A549 treated with GW870086 at 1 μM for 4 hours (cell line): ENCODE measurements at places on chromosomes 2 and 18. TPM values are rescaled to one million over a fixed set of nuclear protein-coding genes. Genes with fewer than 3 reads are reported as not detected.

Gene CNGA3
- total RNA-seq, result 0.03 to 0.06 TPM in 2 of 5 replicates, not detected in the others

Gene YWHAQ
- total RNA-seq, result 749 to 855 TPM (median 799 TPM) in 5 replicates

Gene OR6B2
- not detected in 5 replicates for total RNA-seq

Gene ABHD3
- total RNA-seq, result 19.6 to 23.3 TPM (median 21.4 TPM) in 5 replicates

Gene IAH1
- 86.7 to 114 TPM (median 103 TPM) in 5 replicates for total RNA-seq

Gene ERMN
- total RNA-seq, result not detected in 5 replicates

Gene SPIRE1
- total RNA-seq, result 15.5 to 19.0 TPM (median 18.3 TPM) in 5 replicates

Gene DSG4
- not detected in 5 replicates for total RNA-seq

Gene ERICH2
- total RNA-seq, result not detected in 5 replicates

Gene NTSR2
- not detected in 5 replicates for total RNA-seq

Gene MARS2
- 11.2 to 12.3 TPM (median 12.1 TPM) in 5 replicates for total RNA-seq

Gene CXCR4
- total RNA-seq, result 0.60 to 1.1 TPM (median 0.80 TPM) in 5 replicates

Gene DUSP2
- total RNA-seq, result 0.21 to 0.49 TPM (median 0.38 TPM) in 5 replicates

Gene OLA1
- 120 to 133 TPM (median 126 TPM) in 5 replicates for total RNA-seq

Gene MYCN
- 0.05 TPM in 1 of 5 replicates, not detected in the others for total RNA-seq

Gene SLC4A3
- 2.0 to 3.4 TPM (median 3.0 TPM) in 5 replicates for total RNA-seq

Gene UGT1A1
- 0.71 to 1.1 TPM (median 0.87 TPM) in 5 replicates for total RNA-seq

Gene MFSD2B
- 0.29 to 0.42 TPM (median 0.34 TPM) in 5 replicates for total RNA-seq

Gene SLC9A4
- total RNA-seq, result not detected in 5 replicates

Gene HOXD9
- 0.78 to 1.7 TPM (median 1.2 TPM) in 5 replicates for total RNA-seq

Gene NAT8
- not detected in 5 replicates for total RNA-seq

Gene DPP4
- 0.69 to 1.3 TPM (median 0.76 TPM) in 5 replicates for total RNA-seq

Gene CIB4
- total RNA-seq, result 0.40 to 0.50 TPM in 2 of 5 replicates, not detected in the others

Gene ANTXR1
- 99.8 to 143 TPM (median 140 TPM) in 5 replicates for total RNA-seq

Gene ESPNL
- total RNA-seq, result 0.10 to 0.17 TPM (median 0.15 TPM) in 5 replicates

Gene SLC39A6
- 36.6 to 50.4 TPM (median 50.3 TPM) in 5 replicates for total RNA-seq

Gene BCL11A
- 0.10 to 0.36 TPM in 2 of 5 replicates, not detected in the others for total RNA-seq

Gene ACVR1C
- 0.03 to 0.05 TPM in 2 of 5 replicates, not detected in the others for total RNA-seq

Gene CGREF1
- 5.7 to 8.6 TPM (median 7.6 TPM) in 5 replicates for total RNA-seq

Gene CDH19
- 0.52 to 1.2 TPM (median 1.0 TPM) in 5 replicates for total RNA-seq

Gene TMEM18
- total RNA-seq, result 36.1 to 46.1 TPM (median 44.8 TPM) in 5 replicates

Gene CROCC2
- total RNA-seq, result not detected in 5 replicates

Gene BIN1
- total RNA-seq, result 29.1 to 32.6 TPM (median 30.5 TPM) in 5 replicates

Gene CCDC68
- total RNA-seq, result 2.4 to 4.2 TPM (median 3.2 TPM) in 5 replicates

Gene NEU4
- total RNA-seq, result 0.08 to 0.48 TPM (median 0.19 TPM) in 5 replicates

Gene HPCAL1
- total RNA-seq, result 164 to 228 TPM (median 226 TPM) in 5 replicates

Gene HRH4
- not detected in 5 replicates for total RNA-seq

Gene PLEKHM3
- total RNA-seq, result 1.6 to 2.8 TPM (median 2.6 TPM) in 5 replicates

Gene HNMT
- 0.36 to 1.3 TPM (median 0.96 TPM) in 5 replicates for total RNA-seq

Gene TOGARAM2
- 0.09 to 0.28 TPM (median 0.19 TPM) in 5 replicates for total RNA-seq

Gene OTOS
- not detected in 5 replicates for total RNA-seq

Gene SERPINB3
- total RNA-seq, result 0.07 to 0.13 TPM (median 0.10 TPM) in 3 of 5 replicates, not detected in the others

Gene COLEC12
- 0.02 to 0.06 TPM (median 0.03 TPM) in 4 of 5 replicates, not detected in the other for total RNA-seq

Gene WNT10A
- 0.07 to 0.23 TPM in 2 of 5 replicates, not detected in the others for total RNA-seq

Gene KCNF1
- 24.7 to 51.1 TPM (median 41.5 TPM) in 5 replicates for total RNA-seq

Gene ABI2
- total RNA-seq, result 39.9 to 64.1 TPM (median 56.7 TPM) in 5 replicates

Gene STK11IP
- total RNA-seq, result 14.2 to 17.9 TPM (median 17.6 TPM) in 5 replicates
